ENCODE measurements at places on chromosomes 2 and 18. TPM values are rescaled to one million over a fixed set of nuclear protein-coding genes. Genes with fewer than 3 reads are reported as not detected.

DNA sequence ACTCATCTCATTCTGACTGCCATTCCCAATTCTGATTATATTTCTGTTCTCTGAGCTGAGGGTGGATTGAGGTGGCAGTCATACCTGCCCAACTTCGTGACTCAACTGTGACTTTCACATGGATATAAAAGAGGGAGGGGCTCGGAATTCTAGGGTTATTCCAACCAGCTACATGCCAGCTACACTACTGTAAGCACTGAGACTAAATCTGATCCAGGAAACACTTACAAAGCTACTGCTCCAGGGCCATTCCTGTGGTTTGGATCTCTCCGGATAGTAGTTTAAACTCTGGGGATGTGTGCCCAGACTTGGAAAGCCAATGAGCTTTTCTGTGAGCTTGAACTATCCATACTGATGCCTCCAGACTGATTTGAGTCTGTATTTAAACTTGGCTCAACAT is 7.9 kb downstream of the MAP2 start:
- no peak for DNase-seq

- DNase-seq = peak; percentile 84
Measured at GRCh38 chr2:227163998-227164762, at the start of the genes COL4A3 and COL4A4. Gene COL4A3, plus strand, starts transcription at chr2:227164624. Its CDS starts 103 bp downstream, at chr2:227164727. Gene COL4A4, minus strand, starts transcription at chr2:227164205. Its CDS starts 16,722 bp downstream, at chr2:227147483.

The MIB1 gene
- total RNA-seq = 18.9 TPM

- DNase-seq = no peak
Measured at GRCh38 chr2:204503869-204504268, 41.4 kb upstream of the PARD3B start.

DNA sequence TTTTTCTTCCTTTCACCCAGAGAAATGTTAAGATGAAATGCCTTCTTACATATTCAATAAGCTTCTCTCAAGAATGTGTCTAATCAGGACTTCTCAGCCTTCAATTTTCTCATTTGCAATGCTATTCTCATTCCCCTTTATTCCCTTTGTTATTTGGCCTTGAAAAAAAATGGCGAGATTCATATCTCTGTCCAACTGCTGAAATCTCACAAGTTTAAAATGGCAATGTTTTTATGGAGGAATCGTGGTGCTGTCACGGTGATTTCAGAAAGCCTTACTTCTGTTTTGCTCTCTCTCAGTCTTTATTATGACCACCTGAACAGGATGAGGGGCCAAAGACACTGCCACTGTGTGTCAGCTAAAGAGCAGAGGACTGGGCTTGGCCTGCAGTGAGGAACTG is 928.5 kb downstream of the DCC start:
- DNase-seq = no peak

The ESPNL gene
- total RNA-seq = not detected

- no peak for DNase-seq
Measured at GRCh38 chr18:22411446-22411845, 6.3 kb downstream of the CTAGE1 start.

The LMAN2L gene
- 25.5 TPM for total RNA-seq

GRCh38 chr18:6210349-6211173 is 204.2 kb downstream of the L3MBTL4 start:
- no peak for DNase-seq

The SYT4 gene
- total RNA-seq = 1.9 TPM

DNA sequence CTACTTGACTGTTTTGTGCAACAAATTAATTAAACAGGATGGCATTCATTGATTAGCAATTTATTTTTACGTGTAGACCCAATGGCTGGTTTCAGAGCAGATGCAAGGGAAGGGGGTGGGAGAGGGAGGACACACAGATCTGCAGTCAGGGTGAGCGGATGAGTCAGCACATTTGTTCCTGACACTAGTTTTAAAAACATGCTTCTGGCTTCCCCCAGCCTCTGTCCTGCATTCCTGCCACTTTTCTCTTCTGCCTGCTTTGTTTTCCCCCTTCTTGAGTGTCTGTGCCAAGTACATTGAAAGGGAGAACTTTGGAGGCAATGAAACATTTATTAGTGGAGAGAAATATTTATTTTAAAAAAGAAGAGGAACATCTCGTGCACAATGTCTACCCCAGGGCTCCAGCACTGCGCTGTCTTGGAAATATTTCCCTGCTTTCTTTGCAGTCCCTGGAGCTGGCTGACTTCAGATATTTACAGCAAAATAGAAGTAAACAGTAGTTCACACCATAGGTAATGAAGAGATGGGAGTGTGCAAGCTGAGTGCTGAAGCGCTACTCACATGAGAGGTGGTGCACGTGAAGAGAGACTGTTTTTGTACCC is 52.2 kb downstream of the NRP2 start:
- DNase-seq = no peak

The TCF4 gene
- total RNA-seq = 62.8 TPM

DNA sequence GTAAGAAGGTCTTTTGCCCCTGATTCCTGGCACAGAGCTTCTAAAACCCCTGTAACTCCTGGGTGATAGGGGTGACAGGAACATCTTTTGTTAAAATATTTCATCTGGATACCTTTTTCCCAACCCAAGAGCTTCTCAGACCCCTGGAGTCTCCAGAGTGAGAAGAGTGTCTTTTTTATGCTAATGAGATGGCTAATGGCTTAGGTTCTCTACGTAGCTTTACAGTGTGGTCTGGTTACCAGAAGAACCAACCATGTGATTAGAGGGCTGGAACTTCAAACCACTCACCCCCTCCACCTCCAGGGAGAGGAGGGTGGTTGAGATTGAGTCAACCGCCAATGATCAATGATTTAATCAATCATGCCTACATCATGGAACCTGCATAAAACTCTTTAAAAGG is 16.2 kb upstream of the DCC start:
- no peak for DNase-seq

DNA sequence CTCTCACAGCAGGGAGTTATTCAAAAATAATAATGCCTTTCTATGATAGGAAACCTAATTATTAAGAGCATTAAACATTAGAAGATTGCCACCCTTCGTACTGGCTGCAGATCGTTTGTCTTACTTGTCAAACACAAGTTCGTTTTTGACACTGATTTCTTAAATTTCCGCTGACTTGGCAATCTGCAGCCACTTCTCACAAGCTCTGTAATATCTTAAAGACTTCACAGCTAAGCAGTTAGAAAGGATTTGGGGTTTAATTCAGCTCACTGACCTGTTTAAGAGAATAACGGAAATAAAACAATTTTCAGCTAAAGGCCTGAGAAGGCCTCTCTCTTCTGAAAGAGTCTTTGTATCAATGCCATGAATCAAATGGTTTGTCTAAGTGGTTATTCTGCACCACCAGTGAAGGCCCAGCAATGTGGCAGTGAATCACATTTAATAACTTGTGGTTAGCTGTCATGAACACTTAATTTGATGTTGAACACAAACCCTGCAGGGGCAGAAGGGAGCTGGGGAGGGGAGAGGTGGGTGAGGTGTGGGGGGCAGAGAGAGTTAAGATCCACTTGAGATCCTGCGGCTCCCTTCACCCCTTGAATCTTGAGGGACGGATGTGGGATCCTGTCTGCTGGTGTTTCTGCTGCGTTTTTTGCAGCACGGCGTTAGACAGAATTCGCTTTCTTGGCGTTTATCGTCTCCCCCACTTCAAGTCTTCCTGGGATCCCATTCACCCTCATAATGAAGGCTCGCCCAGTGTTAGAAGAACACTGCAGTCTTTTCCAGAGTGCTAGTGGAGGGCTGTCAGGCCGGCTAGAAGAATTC is 145.4 kb upstream of the SATB2 start:
- no peak for DNase-seq

DNA sequence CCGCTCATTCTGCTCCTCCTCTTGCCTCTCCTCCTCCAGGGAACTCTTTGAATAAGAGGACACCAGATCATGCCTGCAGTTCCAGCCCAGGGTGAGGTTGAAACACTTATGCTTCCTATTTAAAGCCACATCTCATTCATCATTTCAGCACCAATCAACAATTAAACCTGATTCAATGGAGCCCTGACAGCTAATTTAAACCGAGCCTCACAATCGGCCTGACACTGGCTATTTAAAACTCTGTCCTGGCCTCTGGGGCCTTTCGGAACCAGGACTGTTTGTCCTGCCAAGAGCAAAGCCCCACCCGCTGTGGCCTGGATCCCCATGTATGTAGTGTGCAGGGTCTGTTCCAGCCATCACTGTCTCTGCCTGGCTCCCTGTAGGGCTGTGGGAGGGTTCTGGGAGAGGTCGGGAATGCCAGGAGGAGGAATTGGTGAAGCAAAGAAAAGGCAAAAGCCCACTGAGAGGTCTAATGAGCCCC is 97.4 kb downstream of the MCFD2 start:
- peak; percentile 94 for DNase-seq

- no peak for DNase-seq
Measured at GRCh38 chr2:148622366-148622765, 22.2 kb upstream of the EPC2 start.

DNA sequence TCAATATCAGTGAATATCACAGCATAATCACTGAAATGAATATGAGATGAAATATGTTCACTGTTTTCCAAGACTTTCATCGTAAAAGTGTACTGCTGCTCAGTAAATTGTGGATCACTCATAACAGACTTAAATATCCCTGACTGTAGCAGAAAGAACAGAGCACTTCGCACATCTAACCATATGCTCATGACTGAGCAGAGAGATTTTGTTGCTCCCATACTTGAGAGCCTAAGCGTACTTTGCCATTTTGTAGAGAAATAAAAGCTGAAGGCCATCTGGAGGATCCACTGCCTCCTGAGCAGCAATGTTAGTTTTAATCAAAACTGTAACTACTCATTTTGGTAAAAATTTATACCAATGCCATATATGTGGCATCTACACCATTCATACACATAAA is 243.5 kb downstream of the STK39 start:
- no peak for DNase-seq

The MBP gene
- total RNA-seq = 32.7 TPM

The CGREF1 gene
- total RNA-seq = 0.87 TPM

DNA sequence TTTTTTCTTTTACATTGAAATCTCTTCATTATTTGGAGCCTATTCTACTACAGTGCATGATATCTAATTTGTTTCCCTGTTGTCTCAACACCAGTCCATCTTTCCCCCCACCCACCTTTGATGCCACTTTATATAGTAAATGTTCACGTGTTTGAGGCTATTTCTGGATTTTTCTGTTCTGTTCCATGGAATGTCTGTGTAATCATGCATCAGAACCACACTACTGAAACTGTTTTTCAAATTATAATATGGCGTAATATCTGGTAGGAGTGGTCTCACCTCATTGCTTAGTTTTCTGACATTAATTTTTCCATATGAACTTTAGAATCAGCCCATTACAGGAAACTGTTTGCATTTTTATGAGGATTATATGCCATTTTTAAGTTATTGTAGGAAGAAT is 19.1 kb upstream of the NARS1 start:
- DNase-seq = no peak

All from left ventricle myocardium superior (tissue), 1 donor.